ENCODE measurements at places on chromosomes 7 and 10.
A peak's percentile ranks its signal among the peaks of the same experiment; 100 is the strongest.

GRCh38 chr10:62692085-62692484 lies 112.4 kb upstream of the ADO start:
- DNase-seq: peak; percentile 58

GRCh38 chr7:35260246-35260645 lies 6.3 kb upstream of the TBX20 start:
- no peak for DNase-seq

GRCh38 chr10:103709341-103709920 lies 145.9 kb downstream of the SH3PXD2A start:
- no peak for DNase-seq

GRCh38 chr7:119711104-119711503 lies 561.9 kb upstream of the KCND2 start:
- no peak for DNase-seq

GRCh38 chr10:76138286-76138685 lies 706.9 kb downstream of the LRMDA start:
- no peak for DNase-seq

GRCh38 chr10:72952642-72953158 lies 1.9 kb downstream of the PLA2G12B start:
- DNase-seq: no peak

DNA sequence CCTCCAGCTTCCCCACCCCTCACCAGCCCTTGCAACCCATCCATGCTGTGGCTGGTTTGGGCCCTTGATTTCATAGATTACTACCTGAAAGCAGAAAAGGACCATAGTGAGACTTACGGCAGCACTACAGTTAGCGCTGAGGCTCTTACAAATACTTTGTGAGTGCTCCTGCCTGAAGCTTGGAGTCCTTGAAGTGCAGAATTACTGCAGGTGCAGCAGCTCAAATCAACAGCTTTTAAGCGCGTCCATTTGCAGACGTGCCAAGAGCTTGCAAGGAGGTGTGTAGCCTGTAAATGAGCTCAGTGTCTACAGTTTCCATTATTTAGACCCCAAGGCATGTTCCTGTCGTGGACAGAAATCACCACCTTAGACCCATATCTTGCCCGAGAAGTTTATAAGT lies 103.0 kb downstream of the CELF2 start:
- no peak for DNase-seq

DNA sequence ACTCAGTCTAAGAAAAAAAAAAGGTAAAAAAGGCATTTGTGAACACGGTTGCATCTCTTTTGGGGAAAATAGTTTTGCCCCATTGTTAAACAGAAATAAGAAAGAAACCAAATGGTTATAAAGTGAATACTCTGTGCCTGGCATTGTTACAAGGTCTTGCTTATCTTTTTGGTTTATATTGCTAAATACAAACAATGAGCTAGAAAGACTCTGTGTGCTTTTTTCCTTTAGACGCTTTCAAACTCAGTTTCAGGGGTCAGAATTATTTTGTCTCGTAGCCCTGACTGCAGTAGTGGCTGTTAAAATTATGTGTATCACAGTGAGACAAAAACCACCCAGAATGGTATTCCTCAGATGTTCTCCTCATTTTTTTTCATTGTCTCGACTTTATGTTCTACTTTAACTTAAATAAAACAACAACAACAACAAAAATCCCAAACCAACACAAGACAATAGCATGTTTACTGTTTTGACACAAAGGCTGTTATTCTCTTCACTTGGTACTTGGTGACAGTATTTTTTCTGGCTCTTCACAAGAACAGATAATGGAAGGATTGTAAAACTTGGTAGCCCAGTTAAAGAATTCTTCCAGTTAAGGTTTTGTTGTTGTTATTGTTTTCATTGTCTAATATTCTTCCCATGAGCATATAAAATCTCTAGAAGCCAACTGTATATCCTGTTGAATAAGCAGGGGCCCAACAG lies 190.1 kb downstream of the PLXDC2 start:
- no peak for DNase-seq

DNA sequence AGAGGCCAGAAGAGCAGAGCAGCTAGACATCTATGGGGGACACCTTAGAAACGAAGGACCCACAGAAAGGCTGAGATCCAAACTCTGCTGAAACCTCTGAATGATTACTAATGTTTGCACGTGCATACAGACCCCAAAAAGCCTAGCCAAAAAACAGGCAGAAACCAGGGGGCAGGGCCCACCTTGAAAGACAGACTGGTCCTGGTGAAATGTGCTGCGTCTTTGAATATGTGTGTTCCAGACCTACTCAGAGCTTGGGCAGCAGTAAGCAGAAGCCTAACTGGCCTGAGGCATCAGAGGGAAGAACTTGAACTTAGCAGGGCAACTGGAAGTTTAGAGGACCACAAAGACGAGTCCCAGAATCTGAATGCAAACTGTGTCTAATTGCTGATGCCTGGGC lies 251.8 kb downstream of the TEX36 start:
- DNase-seq: no peak

DNA sequence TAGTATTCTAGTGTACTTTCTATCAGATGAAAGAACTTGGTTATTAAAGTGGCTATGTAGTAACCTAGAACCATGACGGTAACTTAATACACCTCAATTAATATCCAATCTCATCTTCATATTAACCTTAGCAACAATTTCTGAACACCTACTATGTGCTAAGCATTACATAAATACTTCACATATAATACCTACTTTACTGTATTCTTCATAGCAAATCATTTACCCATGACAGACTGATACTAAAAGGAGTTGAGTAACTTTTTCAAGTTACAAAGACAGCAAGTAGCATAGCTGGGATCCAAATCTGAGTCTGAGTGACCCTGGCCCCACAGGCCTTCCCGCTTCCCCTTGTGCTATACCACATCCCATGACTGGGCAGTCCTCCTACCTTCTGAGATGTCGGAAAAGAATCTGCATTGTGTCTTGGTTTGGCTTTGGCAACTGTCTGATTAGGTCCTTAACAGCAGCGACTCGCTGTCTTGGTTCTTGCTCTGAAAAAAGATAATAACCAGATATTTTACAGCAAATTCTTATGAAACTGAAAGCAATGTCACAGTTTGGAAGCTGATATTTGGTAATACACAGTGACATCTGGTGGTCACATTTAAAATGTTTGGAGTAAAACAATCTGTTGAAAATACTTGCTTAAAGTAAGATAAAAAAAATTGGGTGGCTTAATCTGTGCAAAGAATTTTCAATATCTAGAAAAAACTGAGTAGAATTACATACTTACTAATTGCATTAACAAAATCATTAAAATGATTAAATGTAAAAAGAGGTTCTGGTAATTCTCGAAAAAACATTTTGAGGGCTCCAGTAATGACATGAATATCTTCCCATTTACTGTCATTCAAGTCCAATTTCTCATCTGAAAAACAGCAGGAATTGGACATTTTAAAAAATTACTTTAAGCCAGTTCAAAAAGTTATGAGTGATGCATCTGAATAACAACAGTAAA lies 120.1 kb downstream of the ARHGAP12 start:
- DNase-seq: no peak

GRCh38 chr10:112580267-112580666 lies 133.3 kb downstream of the VTI1A start:
- no peak for DNase-seq

DNA sequence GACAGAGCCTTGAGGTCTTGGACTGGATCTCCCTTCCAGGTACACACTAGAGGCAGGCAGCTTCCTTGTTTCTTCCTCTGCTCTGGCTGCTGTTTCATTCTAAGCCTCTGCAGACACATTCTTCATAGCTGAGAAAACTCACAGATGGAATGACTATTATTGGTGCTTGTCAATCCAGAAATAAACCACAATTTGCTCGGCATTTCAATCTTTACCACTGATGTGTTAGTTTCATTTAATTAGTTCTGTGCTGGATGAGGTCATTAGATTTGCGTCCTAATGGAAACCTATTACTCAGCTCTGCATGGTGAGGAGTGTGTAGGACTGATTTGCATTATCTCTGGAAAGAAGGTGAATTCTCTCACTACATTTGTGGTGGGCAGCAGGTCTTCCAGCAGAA lies 392.5 kb downstream of the NRG3 start:
- DNase-seq: no peak

- DNase-seq: no peak
These were observed 4.1 kb downstream of the DKK1 start for GRCh38 chr10:52318136-52318701.

GRCh38 chr7:1607696-1608095 lies 37.9 kb upstream of the PSMG3 start:
- peak; percentile 57 for DNase-seq

DNA sequence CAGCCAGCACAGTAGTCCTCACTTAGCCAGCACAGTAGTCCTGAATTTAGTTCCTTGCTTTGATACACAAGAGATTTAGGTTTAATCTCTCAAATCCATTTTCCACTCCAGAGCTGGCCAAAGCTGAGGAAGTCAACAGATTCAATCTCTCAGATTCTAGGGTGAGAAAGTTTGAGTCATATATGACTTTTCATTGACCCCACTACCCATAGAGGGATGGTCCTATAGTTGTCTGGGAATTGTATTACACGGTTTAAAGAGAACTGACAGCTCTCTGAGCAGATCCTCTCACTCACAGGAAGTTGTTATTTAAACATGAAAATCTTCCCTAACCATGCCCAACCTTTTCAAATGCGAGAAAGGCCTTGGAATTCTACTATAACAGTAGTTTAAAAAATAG lies 641.8 kb upstream of the SEMA3D start:
- no peak for DNase-seq

GRCh38 chr10:5159126-5159525 lies 25.8 kb downstream of the AKR1C8 start:
- DNase-seq: no peak

DNA sequence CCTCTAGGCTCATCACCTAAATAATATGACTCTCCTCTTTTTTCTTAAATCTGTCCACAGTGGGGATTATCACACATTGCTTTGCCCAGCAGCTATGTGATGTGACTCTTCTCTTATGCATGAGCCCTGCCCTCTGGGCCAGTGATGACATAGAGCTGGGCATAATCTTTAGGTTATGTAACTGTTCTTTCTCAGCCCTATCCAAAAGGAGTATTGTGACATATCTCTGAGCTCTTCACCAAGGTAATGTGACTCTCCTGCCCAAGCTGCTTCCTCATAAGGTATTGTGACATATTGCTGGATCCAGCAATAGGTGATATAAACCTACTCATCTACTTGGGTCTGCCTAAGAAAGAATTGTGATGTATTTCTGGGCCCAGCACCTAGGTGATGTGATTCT lies 37.7 kb upstream of the ZNF107 start:
- DNase-seq: no peak

DNA sequence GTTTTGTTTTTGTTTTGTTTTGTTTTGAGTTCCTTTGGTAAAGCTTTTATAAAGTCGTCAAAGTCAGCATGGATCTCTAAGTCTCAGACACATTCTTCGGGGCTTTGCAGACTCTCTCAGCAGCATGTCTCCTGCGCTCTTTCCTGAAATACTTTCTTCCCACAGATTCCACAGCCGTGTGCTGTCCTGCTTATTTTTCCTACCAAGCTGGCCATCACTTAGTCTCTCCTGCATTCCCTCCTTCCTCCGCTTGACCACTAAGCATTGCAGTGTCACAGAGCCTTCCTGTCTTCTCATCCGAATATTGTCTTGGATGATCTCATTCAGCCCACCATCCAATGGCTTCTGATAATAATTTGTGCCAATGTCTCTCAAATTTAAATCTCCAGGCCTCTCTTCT lies 434.3 kb upstream of the C7orf33 start:
- DNase-seq: no peak

DNA sequence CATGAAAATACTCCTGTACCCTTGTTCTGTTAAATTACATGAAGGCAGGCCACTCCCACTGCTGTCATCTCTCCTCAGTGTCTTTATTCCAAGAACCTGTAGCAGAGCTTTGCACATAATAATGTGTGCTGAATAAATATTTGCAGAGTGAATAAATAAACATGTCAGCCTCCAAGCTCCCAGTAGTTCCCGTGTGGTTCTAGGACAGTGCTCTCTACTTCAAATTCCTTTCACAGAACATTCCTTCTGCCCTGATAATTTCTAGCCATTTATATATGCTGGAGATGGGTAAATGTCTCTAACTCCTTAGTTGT lies 20.3 kb upstream of the HYAL4 start:
- DNase-seq: no peak

DNA sequence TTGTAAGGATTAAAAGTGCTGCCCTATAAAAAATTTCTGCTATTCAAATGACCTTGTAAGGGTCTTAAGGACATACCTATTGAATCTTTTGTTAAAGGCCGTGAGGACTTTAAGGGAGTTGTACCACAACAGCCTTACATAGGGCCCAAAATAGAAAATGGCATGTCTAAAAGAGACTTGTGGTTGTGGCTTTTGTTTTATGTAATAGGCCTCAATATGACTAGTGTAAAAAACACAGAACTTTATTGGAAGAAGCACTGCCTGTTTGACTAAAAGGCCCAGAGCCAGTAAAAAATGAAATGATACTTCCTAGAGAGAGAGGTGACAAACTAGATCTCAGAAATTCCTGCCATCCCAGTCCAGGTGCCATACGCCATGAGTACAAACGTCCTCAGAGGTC lies 286.6 kb downstream of the SEMA3D start:
- no peak for DNase-seq

- peak; percentile 15 for DNase-seq
These were observed 143.4 kb downstream of the TCF7L2 start for GRCh38 chr10:113093188-113094113.

GRCh38 chr7:150390205-150390604 lies 11.1 kb downstream of the ZNF775 start:
- DNase-seq: no peak

DNA sequence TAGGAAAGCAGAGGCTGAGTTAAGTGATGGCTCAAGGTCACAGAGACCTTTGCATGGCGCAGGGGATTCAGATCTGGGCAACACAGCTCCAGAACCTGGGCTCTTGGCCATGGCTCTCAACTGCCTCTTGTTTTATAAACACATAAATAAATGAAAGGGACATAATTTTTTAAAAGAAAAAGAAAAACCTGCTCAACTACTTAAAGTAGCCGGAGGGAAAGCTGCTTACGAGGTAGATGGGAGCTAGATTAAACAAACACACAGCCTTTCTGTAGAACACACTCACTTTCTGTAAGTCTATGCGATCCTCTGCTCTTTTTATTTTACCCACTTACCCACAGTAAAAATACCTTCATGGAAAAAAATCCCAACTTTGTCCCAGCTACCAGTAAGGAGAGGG lies 81.3 kb downstream of the PIP4K2A start:
- no peak for DNase-seq

- DNase-seq: no peak
These were observed 249.1 kb upstream of the PITRM1 start for GRCh38 chr10:3421537-3422257.

GRCh38 chr10:86953747-86954680 lies 3.4 kb downstream of the MMRN2 start:
- peak; percentile 97 for DNase-seq

GRCh38 chr10:116886772-116887171 lies 37.5 kb downstream of the ENO4 start:
- DNase-seq: no peak

DNA sequence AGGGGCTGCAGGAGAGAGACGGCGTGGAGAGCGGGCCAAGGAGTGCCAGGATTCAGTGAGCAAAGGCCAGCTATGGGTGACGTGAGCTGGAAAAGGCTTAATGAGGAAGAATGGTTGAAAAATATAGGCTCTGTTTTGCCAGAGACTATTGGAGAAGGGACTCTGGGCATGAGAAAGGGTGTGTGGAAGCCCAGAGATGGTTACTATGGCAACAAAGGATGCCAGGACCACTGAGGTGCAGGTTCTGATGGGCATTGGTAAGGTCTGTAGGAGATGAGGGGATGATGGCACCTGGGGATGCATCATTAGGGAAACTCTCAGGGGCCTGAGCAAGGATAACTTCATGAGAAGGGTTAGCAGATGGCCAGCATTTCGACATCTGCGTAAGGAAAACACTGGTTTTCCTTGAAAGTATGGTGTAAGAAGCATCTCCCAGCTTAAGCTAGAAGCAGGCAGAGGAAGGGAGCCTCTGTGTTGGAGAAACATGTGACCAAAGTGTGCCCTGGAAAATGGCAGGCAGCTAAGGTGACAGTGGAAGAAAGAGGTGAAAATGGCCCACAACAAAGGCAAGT lies 21.6 kb upstream of the FAM180A start:
- DNase-seq: no peak
